HepG2 (cell line): ENCODE measurements at places on chromosomes 5 and 9.

DNA sequence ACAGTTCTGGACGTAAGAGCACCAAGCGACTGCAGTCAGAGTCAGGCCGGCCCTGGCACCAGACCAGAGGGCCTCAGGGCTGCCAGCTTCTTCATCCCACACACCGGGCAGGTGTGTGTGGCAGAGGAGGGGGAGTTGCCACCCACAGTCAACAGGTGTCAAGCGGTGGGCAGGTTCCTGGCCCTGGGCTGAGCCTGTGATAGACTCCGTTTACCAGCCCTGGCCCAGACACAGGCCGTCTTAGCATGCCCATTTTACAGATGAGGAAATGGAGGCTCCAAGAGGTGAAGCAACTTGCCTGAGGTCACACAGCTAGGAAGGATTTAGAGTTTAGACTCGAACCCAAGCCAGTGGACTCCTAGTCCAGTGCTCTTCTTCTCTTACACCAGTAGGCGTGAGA, 71.8 kb downstream of the HMCN2 start:
- DNase-seq = no peak

GRCh38 chr9:80157561-80157983, 585.8 kb downstream of the TLE4 start:
- no peak for DNase-seq

GRCh38 chr9:94825611-94825958, 99.1 kb downstream of the AOPEP start:
- no peak for DNase-seq

DNA sequence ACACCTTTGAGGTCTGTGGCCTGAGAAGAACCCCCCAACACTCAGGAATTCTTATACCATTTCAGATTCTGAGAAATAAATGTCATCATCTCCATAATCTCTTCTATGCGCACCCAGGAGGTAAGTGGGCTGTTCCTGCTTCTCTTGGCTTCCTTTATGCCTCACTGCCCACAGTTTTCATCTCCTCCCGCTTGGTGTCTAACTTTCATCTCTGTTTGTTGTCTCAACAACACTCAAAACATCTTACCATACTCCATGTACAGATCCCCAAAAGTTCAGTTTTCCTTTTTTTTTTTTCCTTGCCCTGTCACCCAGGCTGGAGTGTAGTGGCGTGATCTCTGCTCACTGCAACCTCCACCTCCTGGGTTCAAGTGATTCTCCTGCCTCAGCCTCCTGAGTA, 170.2 kb upstream of the FREM1 start:
- DNase-seq = no peak

GRCh38 chr5:21152611-21153010, 1164.6 kb upstream of the CDH18 start:
- DNase-seq = no peak

GRCh38 chr5:19577882-19578281, 410.1 kb downstream of the CDH18 start:
- DNase-seq = no peak

DNA sequence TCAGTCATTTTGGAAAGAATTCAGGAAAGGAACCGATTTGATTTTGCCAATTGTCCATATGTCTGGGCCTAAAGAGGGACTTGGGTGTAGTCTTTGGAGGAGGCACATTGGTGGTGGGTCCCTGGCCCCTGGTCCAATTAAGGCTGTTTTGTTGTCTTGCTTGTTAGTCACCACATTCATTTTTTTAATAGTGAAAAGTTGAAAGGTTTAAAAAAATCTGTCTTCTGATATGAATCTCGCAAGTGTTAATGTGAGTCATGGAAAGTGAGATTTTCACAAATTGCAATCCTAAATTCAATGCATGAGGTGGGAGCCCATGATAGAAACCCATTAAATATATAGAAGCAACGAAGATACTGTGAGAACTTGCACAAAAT, 165.9 kb upstream of the OTULINL start:
- no peak for DNase-seq

DNA sequence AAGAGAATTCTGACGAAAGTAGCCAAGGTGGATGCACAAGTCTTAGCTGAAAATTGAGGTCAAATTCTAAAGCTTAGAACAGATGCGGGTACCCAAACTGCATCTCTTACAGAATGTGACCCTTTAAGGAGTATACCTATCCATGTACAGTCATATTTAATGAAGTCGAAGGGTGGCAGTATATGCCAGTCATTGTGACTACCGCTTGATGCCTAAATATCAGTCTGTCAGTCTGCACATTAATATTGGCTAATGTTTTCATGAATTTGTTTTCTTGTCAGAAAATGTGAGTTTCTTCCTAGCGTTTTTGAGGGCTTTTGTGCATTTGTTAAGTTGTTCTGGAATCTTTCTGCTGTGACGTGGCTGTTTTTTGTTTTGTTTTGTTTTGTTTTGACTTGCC, 264.5 kb upstream of the ELAVL2 start:
- no peak for DNase-seq

- no peak for DNase-seq
Observed at GRCh38 chr5:122849771-122850170, 4.4 kb downstream of the SNX24 start.

GRCh38 chr5:8954801-8955200, 591.1 kb downstream of the SEMA5A start:
- no peak for DNase-seq

- no peak for DNase-seq
Observed at GRCh38 chr5:145960848-145961600, 24.6 kb downstream of the SH3RF2 start.

DNA sequence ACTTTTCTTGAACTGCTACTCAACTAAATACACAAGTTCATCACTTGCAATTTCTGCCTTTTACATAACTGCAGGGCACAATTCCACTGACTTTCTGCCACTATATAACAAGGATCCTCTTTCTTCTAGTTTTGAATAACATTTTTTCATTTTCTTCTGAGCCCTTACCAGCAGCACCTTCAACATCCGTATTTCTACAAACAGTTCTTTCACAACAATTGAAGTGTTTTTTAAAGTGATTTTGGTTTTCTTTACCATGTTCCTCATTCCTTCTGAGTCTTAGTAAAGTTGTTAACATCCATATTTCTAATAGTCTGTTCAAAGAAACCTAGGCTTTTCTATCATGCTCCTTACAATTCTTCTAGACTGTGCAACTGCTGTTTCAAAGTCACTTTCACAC, 127.2 kb upstream of the PITX1 start:
- DNase-seq = no peak

GRCh38 chr5:125219710-125220109, 473.3 kb upstream of the ZNF608 start:
- DNase-seq = no peak

GRCh38 chr5:157718519-157718918, 12.7 kb upstream of the THG1L start:
- DNase-seq = peak; percentile 23

- DNase-seq = no peak
Observed at GRCh38 chr9:82781921-82782392, 281.0 kb downstream of the RASEF start.

GRCh38 chr5:133521801-133522200, 90.5 kb downstream of the FSTL4 start:
- no peak for DNase-seq

DNA sequence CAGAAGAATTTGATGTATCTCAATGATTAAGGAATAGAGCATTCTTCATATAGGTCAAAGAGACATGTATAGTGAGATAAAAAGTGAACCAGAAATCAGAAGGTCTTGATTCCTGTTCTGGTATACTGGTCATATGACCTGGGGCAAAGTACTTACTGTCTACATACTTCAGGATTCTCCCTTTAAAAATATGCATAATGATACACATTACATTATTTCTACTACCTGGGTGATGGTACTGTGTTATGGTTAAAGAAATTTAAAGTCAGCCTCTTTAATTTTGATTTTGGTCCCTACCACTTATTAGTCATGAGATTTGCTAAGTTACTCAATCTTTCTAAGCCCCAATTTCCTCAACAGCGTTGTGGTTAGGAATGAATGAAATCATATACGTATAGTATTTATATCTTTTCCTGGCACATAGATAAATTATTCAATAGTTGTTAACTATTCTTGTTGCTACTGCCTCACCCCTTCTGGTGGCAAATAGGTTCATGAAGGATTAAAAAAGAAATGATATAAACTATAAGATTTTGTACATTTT, 984.1 kb downstream of the TLE4 start:
- DNase-seq = no peak

GRCh38 chr5:175535796-175536195, 57.4 kb downstream of the SFXN1 start:
- no peak for DNase-seq

GRCh38 chr5:111556501-111556900, 44.2 kb upstream of the STARD4 start:
- DNase-seq = no peak

DNA sequence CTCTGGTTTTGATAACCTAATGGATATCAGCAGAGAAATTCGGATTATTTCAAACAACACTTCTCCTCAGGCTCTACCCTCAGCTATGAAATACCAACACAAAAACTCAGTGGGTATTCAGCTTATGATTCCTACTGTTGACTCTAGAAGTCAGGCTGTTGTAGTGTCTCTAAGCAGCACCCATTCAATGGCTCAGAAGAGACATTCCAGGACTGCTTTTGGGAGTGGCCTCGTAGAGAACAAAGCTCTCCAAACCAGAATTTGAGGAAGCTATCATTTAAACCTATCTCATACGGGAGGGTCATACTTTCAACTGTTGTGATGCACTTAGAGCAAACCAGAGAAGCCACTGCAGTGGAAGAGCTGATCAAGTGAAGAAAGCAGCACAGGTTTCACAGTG, 34.1 kb downstream of the ETF1 start:
- DNase-seq = peak; percentile 47

GRCh38 chr9:14242150-14242805, 71.7 kb downstream of the NFIB start:
- DNase-seq = no peak

DNA sequence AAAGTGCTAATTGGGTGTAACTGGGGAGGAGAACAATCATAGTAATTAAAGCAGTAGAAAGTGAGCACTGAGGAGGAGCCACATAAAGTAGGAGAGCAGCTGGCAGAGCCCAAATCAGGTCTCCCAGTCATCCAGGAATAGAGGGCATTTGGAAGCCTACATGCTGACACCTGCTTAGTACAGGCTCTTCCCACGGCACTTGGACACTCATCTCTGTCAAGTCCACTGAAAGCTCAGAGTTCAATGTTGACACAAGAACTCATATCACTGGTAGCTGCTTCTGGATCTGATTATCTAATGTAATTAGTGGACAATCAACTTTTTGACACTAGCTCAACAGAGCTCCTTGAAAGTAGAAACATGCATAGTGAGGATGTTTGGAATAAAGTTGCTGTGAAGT, 45.9 kb upstream of the PCSK1 start:
- DNase-seq = no peak

DNA sequence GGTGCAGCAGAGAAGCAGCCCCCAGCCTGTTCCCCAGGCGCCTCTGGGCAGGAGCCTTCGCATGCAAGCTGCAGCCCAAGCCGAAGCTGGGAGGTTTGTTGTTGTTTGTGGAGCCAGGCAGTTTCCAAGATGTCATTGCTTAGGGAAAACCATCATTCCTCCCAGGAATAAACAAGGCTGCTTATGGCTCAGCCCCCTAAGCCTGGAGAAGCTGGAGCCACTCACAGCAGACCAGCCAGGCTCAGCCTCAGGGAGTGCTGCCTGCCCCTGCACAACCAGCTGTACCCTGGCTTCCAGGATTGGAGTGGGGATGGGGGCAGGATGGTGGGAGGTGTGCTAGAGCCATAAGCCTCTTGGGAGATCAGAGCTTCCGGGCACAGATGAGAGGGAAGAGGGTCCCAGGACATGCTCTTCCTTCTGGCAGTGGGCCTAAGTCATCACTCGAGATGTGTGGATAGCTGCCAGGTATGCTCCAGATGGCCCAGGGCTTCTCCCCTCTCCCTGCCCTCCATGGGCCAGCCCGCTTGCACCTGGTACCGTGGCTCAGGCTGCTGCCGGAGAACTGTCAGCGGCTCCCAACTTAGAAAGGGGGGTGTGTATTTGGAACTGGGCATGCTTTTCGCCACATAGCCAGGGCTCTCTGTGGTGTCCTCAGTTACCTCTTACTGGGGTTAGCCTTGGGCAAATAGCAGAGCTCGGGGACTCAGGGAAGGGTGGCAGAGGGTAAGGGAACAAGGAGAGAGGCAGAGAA, 105.2 kb downstream of the RGS3 start:
- no peak for DNase-seq

DNA sequence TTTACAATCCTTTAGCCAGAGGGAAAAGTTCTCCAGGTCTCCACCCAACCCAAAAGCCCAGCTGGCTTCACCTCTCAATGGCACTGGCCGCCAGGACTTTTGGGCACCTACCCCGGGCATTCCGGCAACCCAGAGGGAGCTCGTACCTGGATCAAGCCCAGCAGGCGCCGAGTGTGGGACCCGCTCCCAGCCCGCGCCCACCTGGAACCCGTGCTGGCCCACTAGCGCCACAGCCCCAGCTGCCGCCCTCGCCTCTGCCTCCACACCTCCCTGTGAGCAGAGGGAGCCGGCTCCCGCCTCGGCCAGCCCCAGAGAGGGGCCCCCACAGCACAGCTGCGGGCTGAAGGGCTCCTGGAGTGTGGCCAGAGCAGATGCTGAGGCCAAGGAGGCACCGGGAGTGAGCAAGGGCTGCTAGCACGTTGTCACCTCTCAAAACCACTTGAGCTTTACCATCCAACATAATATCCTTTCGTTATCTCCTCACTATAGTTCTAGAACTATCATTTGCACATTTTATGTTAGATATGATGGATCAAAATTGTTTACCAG, 69.7 kb downstream of the GCNT1 start:
- no peak for DNase-seq

DNA sequence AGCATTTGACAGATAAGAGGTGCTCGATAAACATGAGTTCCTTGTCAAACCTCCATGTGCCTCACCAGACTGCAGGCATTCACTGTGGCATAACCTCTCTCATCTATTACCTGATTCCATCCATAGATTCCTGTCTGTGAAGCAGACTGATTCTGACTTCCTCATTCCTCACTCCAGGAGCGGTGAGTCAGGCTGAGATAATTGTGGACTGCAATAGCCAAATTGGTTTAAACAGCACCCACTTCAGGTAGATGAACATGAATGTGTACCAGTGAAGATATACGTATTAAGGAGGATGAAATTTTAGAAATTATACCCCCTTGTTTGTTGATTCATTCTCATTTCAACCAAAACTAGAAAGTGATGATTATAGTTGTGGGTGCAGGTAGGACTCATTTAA, 391.2 kb downstream of the HINT1 start:
- DNase-seq = no peak

- no peak for DNase-seq
Observed at GRCh38 chr5:65790371-65791163, 68.6 kb downstream of the NLN start.

GRCh38 chr5:109694451-109694891, 4.7 kb downstream of the MAN2A1 start:
- no peak for DNase-seq

- DNase-seq = no peak
Observed at GRCh38 chr9:81673310-81673709, 16.0 kb downstream of the TLE1 start.

- DNase-seq = no peak
Observed at GRCh38 chr5:151495320-151495719, 47.9 kb downstream of the SLC36A1 start.
